ENCODE measurements at places on chromosomes 3 and 15. TPM values are rescaled to one million over a fixed set of nuclear protein-coding genes. Genes with fewer than 3 reads are reported as not detected.

The CATSPER2 gene
- total RNA-seq, result 0.89 TPM

The KNG1 gene
- total RNA-seq, result not detected

The MIX23 gene
- total RNA-seq, result 52.6 TPM

The ROPN1 gene
- total RNA-seq, result not detected

The EFHB gene
- total RNA-seq, result 0.41 TPM

The SRPRB gene
- 63.0 TPM for total RNA-seq

The POPDC2 gene
- total RNA-seq, result 0.18 TPM

The CX3CR1 gene
- total RNA-seq, result 0.02 TPM

The ANKRD63 gene
- 0.19 TPM for total RNA-seq

The TRAT1 gene
- not detected for total RNA-seq

The HDGFL3 gene
- 52.4 TPM for total RNA-seq

The GPR149 gene
- total RNA-seq, result not detected

The ACOX2 gene
- 9.1 TPM for total RNA-seq

The OIP5 gene
- total RNA-seq, result 13.6 TPM

The CCDC54 gene
- total RNA-seq, result not detected

The ACTR8 gene
- 17.3 TPM for total RNA-seq

The CYP11A1 gene
- total RNA-seq, result not detected

The ZNF80 gene
- total RNA-seq, result not detected

The VGLL3 gene
- 10.3 TPM for total RNA-seq

The ITIH3 gene
- total RNA-seq, result 0.05 TPM

The SPSB4 gene
- not detected for total RNA-seq

The NLGN1 gene
- total RNA-seq, result not detected

The RETNLB gene
- not detected for total RNA-seq

The MST1R gene
- total RNA-seq, result 7.5 TPM

The PDCD6IP gene
- total RNA-seq, result 168 TPM

All from A549 treated with CpdA at 1 μM for 4 hours (cell line).